ENCODE measurements at places on chromosomes 4 and X.

GRCh38 chr4:72136429-72136828 is 104.6 kb downstream of the NPFFR2 start:
- H3K4me1 ChIP-seq = no peaks in the 10 kb centered on the region
- H3K4me3 ChIP-seq = no peak overlapping the region
- no peaks in the 10 kb centered on the region for H3K27me3 ChIP-seq
- peak; percentile 48 for DNase-seq
- no peak overlapping the region for H3K27ac ChIP-seq
- no peaks in the 10 kb centered on the region for H3K36me3 ChIP-seq

GRCh38 chr4:17636696-17637622 is 22.5 kb downstream of the MED28 start:
- H3K36me3 ChIP-seq = peaks cover 6% of the 10 kb centered on the region
- peak overlapping the region; percentile 17 for H3K27ac ChIP-seq
- H3K4me3 ChIP-seq = no peak overlapping the region
- peaks cover 6% of the 10 kb centered on the region for H3K4me1 ChIP-seq
- DNase-seq = peak; percentile 90

GRCh38 chr4:38624311-38624710 is 39.7 kb upstream of the KLF3 start:
- H3K36me3 ChIP-seq = no peaks in the 10 kb centered on the region
- H3K27me3 ChIP-seq = no peaks in the 10 kb centered on the region
- H3K4me1 ChIP-seq = no peaks in the 10 kb centered on the region

GRCh38 chr4:11710453-11711093 is 281.9 kb upstream of the HS3ST1 start:
- no peaks in the 10 kb centered on the region for H3K27me3 ChIP-seq
- no peak overlapping the region for H3K4me3 ChIP-seq
- no peaks in the 10 kb centered on the region for H3K4me1 ChIP-seq
- H3K27ac ChIP-seq = no peak overlapping the region
